ENCODE measurements at places on chromosomes 2 and 18. TPM values are rescaled to one million over a fixed set of nuclear protein-coding genes. Genes with fewer than 3 reads are reported as not detected.

Gene LOXL3
- 0.94 TPM for total RNA-seq

Gene PLEKHA3
- 5.7 TPM for total RNA-seq

Gene CRACDL
- total RNA-seq, result 13.3 TPM

Gene RAPGEF4
- 7.2 TPM for total RNA-seq

Gene KCNS3
- total RNA-seq, result 4.8 TPM

Gene CD207
- not detected for total RNA-seq

Gene RUFY4
- not detected for total RNA-seq

Gene MROH2A
- not detected for total RNA-seq

Gene MC5R
- total RNA-seq, result not detected

Gene CYP27C1
- not detected for total RNA-seq

Gene DNAJC5G
- not detected for total RNA-seq

Gene RMND5A
- 23.9 TPM for total RNA-seq

Gene CCDC148
- total RNA-seq, result not detected

Gene PAX8
- total RNA-seq, result 2.1 TPM

Gene TMEM200C
- not detected for total RNA-seq

Gene FOXD4L1
- total RNA-seq, result not detected

Gene SCN9A
- 0.30 TPM for total RNA-seq

Gene SERPINE2
- total RNA-seq, result 24.7 TPM

Gene IMPA2
- total RNA-seq, result 5.9 TPM

Gene TNFAIP6
- not detected for total RNA-seq

Gene SP140
- total RNA-seq, result 0.20 TPM

Gene MYO1B
- total RNA-seq, result 64.7 TPM

Gene MC2R
- not detected for total RNA-seq

Gene PLEKHH2
- 0.13 TPM for total RNA-seq

Gene MEP1B
- not detected for total RNA-seq

Gene EVA1A
- total RNA-seq, result 78.1 TPM

Gene GALNT13
- total RNA-seq, result not detected

Gene PPP3R1
- 27.9 TPM for total RNA-seq

Gene SCYGR4
- total RNA-seq, result not detected

Gene OLA1
- total RNA-seq, result 135 TPM

Gene GALNT14
- 2.1 TPM for total RNA-seq

Gene TIGD1
- total RNA-seq, result 2.7 TPM

Measured in mammary microvascular endothelial cell (primary cell).